C1 segment of cervical spinal cord (tissue), 14 donors: ENCODE measurements at places on chromosomes 7 and 10.

GRCh38 chr10:63375859-63376258 lies 89.9 kb downstream of the JMJD1C start:
- DNase-seq, result no peak

GRCh38 chr7:55179931-55180682 lies 161.3 kb downstream of the EGFR start:
- DNase-seq, result no peak

- no peak for DNase-seq
Observed at GRCh38 chr7:144777005-144777839, 58.6 kb downstream of the TPK1 start.

DNA sequence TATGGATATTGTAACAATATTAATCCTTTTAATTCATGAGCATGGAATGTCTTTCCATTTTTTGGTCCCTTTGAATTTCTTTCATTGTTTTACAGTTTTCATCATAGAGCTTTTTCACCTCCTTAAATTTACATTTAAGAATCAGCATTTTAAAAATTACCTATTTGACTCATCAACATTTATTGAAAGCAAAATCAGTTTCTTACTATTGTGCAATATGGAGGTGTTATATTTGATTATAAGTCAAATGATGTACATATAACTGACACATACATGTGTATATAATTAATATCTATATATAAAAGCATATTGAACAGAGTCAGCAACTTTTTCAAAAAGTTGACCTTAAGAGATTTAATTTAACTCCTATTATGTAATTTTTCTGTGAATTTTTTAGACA lies 52.2 kb downstream of the SHOC2 start:
- DNase-seq, result no peak

DNA sequence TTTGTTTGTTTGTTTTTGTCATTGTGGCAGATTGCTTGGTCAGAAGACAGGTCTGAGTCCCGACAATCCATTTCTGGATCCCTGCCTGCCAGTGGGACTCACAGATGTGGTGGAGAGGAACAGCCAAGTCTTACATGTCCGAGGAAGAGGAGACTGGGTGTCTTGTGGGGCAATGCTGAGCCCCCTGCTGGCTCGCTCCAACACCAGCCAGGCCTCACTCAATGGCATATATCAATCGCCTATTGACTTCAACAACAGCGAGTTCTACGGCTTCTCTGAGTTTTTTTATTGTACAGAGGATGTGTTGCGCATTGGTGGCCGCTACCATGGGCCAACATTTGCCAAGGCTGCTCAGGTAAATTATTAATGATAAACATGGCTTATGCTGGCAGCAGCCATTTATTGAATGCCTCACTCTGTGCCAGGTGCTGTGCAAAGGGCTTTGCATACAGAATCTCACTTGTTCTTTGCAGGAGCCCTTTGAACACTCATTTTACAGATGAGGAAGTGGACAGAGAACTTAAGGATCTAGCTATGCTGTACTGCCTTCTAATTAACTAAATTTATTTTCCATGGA lies 33.3 kb downstream of the COX15 start:
- DNase-seq, result no peak

DNA sequence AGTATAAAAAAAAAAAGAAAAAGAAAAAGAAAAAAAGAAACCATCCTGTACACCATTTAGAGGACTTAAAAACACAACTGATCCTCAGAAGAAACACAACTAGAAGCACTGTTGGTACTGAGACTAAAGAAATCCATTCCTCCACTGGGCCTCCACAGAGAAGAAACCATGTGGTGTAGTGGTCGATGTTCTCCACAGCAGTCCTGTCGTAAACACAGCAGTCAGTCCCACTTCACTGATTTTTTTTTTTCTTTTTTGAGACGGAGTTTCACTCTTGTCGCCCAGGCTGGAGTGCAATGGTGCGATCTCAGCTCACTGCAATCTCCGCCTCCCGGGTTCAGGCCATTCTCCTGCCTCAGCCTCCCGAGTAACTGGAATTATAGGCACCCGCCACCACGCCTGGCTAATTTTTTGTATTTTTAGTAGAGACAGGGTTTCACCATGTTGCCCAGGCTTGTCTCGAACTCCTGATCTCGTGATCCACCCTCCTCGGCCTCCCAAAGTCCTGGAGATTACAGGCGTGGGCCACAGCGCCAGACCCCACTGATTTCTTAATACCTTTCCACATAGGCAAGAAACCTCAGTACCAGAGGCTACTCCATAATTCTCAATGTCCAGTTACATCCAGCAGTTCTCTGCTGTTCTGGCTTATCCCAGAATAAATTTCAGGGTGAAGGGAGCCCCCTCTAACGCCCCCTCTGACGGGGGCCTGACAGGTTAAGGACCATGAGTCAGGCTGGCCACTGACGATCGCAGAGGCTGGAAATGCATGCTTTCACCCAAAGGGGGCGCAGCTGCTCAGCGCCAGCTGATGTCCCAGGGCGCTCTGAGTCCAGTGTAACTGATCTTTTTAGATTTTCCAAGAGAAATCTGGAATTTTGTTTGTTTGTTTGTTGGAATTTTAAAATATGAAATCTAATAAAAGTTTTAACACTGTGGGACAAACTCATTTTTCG lies 24.8 kb upstream of the FFAR4 start:
- no peak for DNase-seq

DNA sequence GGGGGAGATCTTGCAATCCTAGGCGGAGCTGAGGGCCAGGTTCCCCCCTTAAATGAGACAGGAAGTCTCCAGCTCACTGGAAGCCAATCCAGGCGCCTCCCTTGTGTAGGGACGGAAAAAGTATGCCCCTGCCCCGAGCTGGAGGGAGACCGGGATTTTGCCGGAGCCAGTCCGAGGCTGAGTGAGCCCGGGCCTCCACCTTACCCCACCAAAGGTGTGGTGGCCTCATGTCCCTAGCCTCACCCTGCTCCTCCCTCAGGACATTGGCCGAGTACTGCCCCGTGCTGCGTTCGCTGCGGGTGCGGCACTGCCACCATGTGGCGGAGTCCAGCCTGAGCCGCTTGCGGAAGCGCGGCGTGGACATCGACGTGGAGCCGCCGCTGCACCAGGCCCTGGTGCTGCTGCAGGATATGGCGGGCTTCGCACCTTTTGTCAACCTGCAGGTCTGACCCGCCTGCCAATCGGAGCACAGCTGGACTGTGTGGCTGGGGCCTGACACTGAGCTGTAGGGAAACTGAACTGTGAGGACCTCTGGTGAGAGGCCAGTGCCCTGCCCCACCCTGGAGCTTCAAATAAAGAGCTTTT lies 2.0 kb downstream of the FBXL15 start:
- DNase-seq, result peak; percentile 72

DNA sequence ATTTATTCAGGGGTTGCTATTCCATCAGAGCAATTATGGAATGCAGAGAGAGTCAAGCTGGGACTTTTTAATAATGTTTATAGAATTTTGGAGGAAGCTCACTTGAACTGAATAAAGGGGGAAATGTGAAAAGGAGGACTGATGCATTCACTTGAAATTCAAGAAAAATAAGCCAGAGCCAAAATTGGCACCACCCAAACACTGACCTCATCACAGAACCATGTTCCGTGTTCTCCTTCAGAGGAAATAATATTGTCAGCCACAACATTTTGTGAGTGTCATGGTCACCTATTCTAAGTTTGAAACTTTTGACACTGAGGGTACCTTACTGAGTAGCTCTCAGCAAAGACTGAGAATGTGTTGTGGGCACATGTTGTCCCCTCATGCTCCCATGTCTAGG lies 207.0 kb downstream of the ANK3 start:
- DNase-seq, result no peak

- no peak for DNase-seq
Observed at GRCh38 chr7:118110178-118110925, 73.6 kb upstream of the LSM8 start.

GRCh38 chr10:97157578-97158095 lies 28.1 kb downstream of the SLIT1 start:
- DNase-seq, result no peak

DNA sequence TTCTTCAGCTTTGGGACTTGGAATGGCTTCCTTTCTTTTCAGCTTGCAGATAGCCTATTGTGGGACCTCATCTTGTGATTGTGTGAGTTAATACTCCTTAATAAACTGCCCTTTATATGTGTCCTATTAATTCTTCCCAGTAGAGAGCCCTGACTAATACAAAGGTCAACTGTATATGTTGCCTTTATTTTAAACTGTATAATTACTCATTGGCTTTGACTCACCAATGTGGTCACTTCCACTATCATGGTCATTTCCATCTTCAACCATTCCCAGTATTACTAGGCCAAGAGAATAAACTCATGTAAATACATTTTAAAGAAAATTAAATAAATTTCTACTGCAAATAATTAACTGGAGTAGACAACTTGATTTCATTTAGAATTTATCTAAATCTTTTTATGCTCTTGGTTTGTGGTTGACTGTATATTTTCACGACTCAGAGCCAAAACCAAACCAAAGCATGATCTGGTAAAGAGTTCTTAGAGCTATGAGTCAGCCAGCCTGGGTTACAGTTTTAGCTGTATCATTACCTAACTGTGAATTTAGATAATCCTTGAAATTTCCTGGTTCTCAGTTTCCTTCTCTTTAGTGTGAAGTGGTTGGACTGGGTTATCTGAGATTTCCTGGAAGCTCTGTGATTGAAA lies 188.4 kb downstream of the PPP1R3A start:
- no peak for DNase-seq

GRCh38 chr7:112779667-112780066 lies 10.5 kb downstream of the TMEM168 start:
- DNase-seq, result no peak

DNA sequence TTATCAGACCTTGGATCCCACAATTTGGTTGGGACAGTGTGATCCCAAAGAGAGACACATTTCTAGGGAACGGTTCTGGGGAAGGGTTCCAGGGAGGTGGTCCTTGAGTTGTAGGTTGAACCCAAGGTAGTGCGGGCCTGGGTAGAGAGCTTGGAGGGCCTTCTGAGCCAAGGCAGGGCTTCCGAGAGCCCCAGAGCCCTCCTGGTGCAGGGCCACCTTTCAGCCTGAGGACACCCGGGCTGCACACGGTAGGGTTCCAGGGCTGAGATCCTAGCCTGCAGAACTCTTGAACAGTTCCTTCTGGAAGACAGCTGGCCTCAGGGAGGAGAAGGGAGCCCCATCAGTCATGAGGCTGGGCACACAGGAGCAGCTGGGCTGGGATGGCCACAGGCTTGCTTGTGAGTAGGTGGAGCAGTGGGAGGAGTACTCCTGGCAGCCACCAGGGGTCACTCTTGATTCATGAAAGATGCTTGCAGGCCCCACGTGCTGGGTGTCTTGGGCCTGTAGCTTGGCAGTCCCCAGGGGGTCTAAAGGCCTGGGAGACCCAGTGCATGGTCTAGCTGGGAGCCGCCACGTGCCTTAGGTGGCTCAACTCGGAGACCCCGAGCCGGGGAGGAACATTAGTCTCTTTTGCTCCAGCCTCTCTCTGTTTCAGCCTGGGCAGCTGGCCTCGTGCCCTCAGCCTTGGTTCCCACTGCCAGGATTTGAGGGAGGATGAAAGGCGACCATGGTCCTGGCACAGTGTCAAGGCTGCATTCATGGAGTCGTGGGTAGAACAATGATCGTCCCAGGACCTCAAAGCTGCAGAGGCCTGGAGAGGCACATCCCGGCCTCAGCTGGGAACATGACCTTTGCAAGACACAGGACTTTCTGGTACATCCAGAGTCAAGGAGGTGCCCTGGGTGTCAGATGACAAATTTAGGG lies 381.6 kb downstream of the TYW1 start:
- peak; percentile 74 for DNase-seq

GRCh38 chr10:102677331-102678067 lies 33.2 kb downstream of the TRIM8 start:
- no peak for DNase-seq

GRCh38 chr7:28988810-28989209 lies 30.7 kb upstream of the TRIL start:
- DNase-seq, result no peak

- DNase-seq, result no peak
Observed at GRCh38 chr7:504221-505111, 15.2 kb downstream of the PDGFA start.

DNA sequence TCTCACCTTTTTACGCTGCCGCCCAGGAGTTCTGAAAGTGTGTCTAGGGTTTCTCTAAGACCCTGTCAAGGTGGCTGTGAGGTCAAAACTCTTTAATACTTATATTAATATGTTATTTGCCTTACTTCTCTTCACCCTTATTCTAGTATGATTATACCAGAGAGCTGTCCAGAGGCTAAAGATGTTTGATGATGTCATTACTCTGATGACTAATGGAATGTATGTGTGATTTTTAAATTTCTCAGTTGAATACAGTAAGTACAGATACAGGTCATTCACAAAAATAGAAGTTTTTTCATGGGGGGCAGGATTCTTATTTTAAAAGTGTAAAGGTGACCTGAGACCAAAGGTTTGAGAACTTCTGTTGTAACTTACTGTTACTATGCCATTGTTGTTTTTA lies 150.6 kb upstream of the FOXP2 start:
- DNase-seq, result no peak

GRCh38 chr7:75565132-75565837 lies 73.2 kb downstream of the SPDYE5 start:
- peak; percentile 3 for DNase-seq

DNA sequence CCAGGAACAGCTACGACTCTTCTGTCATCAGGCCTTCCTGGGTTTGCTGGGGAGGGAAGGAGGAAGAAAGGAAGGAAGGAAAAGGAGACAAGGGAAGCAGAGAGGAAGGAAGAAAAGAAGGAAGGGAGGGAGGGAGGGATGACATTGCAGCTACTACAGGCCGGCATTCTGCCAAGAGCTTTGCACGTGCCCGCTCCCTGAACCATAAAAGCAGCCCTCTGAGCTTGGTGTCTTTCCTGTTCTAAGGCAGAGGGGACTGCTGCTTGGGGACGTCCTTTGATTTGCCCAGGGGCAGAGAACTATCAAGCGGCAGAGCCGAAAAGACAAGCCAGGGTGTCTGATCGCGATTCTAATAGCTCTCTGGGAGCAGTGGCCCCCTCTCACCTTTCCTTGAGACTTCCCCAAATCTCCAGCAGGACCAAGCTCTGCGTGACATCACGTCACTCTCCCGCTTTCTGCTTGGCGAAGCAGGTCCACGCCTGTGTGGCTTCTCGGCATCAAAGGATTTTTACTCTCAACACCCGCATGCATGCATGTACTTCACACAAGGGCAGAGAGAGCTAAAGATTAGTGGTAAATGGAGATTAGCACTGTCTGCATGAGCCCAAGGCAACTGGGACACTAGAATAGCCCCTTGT lies 167.8 kb upstream of the AUTS2 start:
- DNase-seq, result no peak

DNA sequence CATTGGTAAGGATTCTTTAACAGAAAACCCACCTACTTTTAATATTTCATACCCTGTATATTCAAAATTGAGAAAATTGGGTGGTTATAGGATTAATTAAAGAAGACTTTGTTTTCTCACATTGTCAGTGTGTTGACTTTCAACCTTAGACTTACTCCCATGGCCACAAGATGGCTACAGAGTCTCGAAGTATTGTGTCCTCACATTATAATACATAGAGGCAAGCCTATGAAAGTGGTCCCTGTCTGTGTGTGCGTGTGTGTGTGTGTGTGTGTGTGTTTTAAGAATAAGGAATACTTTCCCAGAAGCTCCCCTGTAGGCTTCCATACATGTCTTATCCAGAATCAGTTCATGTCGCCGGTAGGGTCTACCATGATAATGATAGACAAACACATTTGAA lies 180.0 kb downstream of the PHF14 start:
- no peak for DNase-seq

- no peak for DNase-seq
Observed at GRCh38 chr7:97421307-97421930, 303.9 kb downstream of the SDHAF3 start.
